Stimulated activated CD8-positive, alpha-beta memory T cell treated with anti-CD3 and anti-CD28 coated beads, Interleukin-12 subunit alpha, Interleukin-12 subunit beta, amount 100 ng/mL, for 4 hours (primary cell): ENCODE measurements at places on chromosomes 12 and 14.

GRCh38 chr12:122909442-122910288 is 13.7 kb upstream of the VPS37B start:
- DNase-seq, result no peak

GRCh38 chr12:76568130-76568529 is 8.6 kb upstream of the OSBPL8 start:
- DNase-seq, result no peak

DNA sequence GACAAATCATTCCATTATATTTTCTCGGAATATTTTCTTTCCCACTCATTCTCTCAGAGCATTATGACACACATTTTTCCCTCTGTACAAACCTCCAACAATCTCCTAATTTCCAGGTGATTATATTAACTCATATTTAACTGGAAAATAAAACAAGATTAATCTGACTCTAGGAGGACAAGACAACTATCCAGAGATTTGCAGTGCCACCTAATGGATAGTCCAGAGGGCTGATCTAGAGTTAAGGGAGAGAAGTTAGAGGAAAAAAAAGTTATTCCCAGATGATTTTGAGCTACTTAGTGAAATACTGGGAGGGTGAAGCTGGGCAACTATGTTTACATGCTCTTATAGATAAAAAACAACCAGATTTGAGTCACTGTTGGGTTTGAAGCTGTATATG is 161.7 kb downstream of the ALX1 start:
- DNase-seq, result no peak

- no peak for DNase-seq
Measured at GRCh38 chr12:115543269-115543668, 734.2 kb downstream of the MED13L start.

DNA sequence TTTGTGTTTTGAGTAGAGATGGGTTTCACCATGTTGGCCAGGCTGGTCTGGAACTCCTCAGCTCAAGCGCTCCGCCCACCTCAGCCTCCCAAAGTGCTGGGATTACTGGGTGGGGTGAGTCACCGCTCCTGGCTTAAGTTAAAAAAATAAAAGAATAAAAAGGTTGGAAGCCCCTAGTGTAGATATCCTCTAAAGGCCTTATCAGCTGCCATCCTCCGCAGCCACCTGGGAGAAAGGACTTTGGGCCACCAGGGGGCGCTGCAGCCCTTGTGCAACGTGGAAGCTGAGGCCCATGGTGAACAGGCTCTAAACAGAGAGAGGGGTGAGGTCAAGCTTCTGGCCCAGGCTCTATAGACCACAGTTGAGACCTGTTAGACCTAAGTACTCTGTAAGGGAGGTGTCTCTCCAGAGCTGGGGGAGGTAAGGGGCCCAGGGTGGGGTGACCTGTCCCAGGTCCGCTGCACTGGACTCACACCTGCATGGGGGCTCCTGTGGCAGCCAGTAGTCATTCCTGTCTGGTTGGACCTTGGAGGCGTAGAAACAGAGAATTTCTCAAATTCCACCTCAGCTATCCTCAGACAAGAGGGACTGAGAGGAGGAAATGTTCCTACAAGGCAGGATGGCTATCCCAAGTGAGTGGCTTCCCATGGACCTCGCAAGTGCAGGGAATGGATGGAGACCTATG is 14.0 kb upstream of the RACGAP1 start:
- DNase-seq, result peak; percentile 65

DNA sequence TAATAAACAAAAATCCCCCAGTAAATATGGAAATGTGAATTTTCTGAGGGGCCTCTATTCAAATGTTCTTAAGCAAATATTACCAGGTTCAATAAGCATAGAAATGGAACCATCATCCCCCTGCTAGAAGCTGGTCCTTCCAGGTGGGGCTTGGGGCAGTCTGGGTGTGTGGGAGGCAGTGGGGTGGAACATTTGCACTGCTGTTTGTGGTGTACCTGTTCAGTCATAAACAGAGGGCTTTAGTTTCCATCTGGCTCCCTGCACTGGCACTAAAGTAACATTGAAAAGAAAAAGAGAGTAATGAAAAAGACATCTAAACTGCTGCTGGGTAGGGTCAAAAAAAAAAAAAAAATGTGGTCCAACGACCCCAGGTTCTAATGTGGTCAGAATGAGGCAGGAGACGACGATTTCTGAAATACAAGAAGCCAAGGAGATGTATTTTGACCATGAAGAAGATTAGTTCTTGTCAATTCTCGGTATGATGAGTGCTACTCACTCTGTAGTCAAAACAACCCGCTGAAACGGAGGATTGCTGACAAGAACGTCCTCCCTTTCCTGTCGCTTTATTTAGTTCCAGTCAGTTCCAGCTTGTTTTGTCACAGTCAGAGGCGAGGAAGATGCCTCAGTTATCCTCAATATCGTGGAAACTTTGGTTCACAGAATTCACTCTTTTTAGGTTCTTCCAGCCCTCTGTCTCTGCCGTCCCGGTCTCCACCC is 44.2 kb upstream of the MANSC4 start:
- DNase-seq, result no peak

GRCh38 chr12:64521833-64522232 is 69.9 kb downstream of the TBK1 start:
- DNase-seq, result no peak

GRCh38 chr12:121089031-121089812 is 43.5 kb upstream of the P2RX7 start:
- no peak for DNase-seq

DNA sequence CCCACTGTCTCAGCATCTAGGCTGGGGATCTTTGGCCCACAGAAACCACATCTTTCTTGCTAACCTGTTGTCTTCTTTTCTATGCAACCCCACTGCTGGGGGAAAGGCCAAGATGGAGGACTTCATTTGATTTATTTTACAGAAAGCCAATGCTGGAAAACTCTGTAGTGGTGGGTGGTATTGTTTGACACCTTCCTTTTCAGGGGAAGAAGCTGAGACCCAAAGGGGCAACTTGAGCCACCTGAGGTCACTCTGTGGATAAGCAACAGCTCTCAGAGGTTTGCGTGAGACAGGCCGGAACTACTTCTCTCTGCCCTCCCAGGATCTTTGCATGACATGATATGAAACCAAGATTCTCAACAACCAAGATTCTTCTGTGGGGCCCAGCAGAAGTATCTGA is 645.2 kb downstream of the VRK1 start:
- no peak for DNase-seq

DNA sequence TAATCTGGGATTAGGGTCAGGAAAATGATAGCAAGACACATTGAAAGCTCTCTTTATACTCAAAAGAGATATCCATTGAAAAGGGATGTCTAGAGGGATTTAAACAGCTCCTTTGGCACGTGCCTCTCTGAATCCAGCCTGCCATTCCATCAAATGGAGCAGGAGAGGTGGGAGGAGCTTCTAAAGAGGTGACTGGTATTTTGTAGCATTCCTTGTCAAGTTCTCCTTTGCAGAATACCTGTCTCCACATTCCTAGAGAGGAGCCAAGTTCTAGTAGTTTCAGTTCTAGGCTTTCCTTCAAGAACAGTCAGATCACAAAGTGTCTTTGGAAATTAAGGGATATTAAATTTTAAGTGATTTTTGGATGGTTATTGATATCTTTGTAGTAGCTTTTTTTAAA is 25.4 kb upstream of the PLEKHD1 start:
- DNase-seq, result no peak

GRCh38 chr12:14113031-14113430 is 131.6 kb upstream of the GRIN2B start:
- no peak for DNase-seq

- no peak for DNase-seq
Measured at GRCh38 chr12:29943683-29944082, 159.9 kb upstream of the TMTC1 start.

- no peak for DNase-seq
Measured at GRCh38 chr12:89991807-89992590, 283.4 kb upstream of the ATP2B1 start.

DNA sequence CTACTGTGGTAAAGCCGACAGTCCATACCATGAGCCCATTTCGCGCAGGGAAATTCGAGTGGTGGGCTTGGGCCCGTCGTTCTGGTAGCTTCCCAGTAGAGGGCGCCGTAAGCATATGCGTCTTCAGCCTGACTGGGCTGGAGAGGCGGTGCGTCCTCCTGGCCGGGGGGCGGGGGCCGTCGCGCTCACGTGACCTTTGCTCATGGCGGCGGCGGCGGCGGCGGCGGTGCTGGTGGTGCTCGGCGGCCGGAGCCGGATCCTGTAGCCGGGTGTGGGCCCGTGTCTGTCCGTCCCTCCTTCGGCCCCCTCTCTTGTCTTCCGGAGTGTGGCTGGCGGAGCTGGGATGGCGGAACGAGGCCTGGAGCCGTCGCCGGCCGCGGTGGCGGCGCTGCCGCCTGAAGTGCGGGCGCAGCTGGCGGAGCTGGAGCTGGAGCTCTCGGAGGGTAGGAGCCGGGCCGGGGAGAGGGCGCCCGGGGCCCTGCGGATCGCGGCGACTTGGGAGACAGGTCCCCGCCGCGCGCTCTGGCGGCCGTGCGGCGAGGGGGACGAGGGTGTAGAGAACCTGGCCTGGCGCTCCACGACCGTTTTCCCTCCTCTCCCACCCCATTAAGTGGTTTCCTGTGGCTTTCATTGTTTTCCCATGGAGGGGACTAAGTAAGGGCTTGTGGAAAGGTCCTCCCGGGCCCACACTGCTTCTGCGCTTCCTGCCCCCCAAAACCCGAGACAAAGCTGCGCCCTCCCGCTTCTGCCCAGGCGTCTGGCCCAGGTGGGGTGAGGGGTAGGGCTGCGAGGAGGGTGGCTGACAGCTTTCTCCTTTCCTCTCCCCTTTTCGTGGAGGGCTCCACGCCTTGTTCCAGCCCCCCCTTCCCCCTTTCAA is at the start of gene DIP2B:
Gene DIP2B (plus strand): TSS at position 188 of the 877 bp plus-strand sequence. CDS start 156 bp downstream, at position 344.
- peak; percentile 87 for DNase-seq

DNA sequence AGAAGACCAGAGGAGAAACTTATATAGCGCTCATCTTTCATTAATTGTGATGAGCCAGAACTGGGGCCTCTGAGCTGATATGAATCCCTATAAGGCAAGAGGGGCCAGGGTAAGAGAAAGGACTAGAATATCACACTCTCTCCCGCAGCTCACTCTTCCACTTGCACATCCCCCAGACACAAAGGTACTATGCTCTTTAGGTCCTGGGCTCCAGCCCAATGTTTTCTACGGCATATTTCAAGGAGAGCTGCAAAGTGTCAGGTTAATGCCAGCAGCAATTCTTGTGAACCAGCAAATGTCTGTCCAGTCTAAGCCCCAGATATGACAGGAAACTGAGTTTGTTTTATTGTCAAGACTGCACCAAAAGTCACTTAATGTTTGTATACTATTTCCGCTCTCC is 29.4 kb downstream of the PPP2R5E start:
- no peak for DNase-seq

- DNase-seq, result no peak
Measured at GRCh38 chr12:80261403-80261802, 162.1 kb downstream of the OTOGL start.

DNA sequence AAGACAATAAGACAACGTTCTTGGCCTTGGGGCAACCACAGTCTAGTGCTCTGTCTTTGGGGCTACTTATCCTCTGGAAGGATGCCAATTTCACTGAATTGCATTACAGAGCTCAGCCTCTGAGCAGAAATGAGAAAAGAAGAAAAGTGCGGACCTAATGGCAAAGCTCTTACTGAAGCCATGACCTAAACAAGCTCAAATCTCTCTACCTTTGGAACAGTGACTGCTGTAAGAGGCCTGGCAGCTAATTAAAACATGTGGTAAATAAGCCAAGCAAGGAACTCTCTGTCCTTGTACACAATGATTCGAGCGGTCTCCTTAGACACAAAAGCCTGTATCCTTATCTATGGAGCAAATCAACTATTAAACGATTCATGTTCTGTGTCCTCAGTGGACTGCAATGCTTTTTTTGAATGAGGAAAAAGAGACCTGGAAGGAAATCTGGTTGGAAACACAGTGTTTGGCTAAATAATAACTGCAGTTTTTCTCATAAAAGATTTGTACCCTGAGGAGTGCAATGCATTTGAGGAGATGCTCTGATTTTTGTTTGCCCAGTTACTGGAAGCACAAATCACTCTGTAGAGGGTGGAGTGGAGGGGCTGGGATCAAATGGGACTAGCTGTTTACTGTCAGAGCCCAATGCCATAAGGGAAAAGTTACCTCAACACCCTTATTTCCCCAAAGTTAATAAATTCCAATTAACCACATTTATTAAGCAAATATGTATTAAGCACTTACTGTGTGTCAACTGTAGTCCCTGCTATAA is 113.9 kb downstream of the NDUFA12 start:
- DNase-seq, result no peak

DNA sequence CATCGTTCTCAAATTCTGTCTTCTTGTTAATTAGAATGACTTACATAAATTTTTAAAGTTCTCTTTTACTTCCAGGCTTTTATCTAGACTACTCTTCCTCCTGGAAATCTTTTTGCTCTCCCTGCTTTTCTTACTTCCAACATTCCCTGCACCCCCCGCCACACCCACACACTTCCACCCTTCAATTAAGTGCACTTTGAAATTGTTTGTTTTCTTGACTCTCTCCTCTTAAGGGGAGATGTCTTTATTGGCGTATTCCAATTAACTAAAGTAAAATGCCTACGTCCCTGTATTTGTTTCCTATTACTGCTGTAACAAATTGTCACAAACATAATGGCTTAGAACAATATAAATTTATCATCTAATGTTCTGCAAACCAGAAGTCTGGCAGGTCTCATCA is 125.2 kb upstream of the KRR1 start:
- DNase-seq, result no peak

DNA sequence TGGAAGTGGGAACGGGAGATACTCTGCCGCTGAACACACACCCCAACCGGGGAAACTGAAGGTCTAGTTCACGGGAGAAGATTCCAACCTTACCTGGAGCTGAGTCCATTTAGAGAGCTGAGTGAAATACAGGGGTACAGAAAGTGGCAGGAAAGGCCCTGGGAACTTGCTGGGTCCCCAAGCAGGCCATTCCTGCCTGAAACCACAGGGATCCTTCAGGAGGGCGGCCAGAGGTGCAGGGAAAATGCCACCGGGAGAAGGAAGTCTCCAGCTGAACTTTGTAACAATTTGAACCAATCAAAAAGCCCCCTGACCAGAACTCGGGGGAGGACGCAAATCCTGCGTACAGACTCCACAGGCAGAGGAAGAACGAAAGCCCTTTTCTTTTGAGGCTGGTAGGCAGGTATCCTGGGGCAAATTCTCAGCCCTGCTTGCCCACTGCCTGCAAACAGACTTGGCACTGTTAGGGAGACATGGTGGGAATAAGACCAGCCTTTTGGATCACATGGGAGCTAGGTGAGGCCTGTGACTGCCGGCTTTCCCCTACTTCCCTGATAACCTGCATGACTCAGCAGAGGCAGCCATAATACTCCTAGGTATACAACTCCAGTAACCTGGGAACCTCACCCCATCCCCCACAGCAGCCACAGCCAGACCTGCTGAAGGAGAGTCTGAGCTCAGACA is 170.9 kb downstream of the SEC23A start:
- DNase-seq, result no peak

DNA sequence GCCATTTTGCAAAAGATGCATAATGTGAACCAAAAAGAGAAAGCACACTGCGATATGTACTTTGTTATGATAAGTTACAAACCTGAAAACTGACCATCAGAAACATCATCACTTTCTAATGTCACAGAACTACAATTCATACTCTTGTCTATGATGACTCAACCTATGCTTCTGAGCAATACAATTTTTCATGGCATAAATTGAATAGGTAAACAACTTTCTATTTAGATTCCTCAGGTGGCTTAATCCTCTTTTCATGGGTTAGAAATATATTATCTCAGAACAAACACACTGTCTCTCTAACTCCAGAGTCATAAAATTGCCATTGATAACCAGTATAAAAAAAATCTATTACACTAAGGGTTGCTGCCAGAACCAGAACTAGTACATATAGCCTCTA is 1715.0 kb upstream of the FLRT2 start:
- DNase-seq, result no peak

GRCh38 chr14:54333511-54333910 is 63.3 kb upstream of the CDKN3 start:
- DNase-seq, result no peak

- no peak for DNase-seq
Measured at GRCh38 chr12:115370207-115370606, 686.2 kb upstream of the TBX3 start.
